Naive thymus-derived CD8-positive, alpha-beta T cell (primary cell): ENCODE measurements at places on chromosomes 7 and 10.

GRCh38 chr10:119199231-119199992 lies 8.0 kb upstream of the GRK5 start:
- DNase-seq, result peak; percentile 61

DNA sequence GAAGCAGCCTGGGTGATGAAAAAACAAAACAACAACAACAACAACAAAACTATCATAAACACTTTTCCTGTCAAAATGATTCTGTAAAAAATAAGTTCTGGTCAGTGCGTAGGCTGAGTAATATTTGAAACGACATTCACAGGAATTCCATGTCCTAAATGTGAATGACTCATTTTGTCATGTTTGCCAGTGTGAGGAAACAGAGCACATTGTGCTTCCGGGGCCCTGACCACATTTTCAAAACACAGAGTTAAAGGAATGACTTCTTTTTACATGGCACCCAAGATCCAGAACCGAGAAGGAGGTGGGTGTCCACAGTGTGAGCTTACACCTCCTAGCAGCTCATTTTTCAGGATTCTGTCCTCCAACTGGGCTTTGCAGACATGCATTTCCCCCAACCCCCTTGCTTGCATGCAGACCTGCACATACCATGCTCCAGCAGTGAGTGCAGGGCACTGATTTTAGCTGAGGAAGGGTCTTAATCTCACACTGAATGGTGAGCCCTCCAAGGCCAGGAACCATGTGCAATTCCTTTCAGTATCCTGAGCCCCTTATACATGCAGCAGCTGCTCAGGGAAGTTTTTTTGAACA lies 3.0 kb downstream of the CLRN3 start:
- DNase-seq, result no peak

DNA sequence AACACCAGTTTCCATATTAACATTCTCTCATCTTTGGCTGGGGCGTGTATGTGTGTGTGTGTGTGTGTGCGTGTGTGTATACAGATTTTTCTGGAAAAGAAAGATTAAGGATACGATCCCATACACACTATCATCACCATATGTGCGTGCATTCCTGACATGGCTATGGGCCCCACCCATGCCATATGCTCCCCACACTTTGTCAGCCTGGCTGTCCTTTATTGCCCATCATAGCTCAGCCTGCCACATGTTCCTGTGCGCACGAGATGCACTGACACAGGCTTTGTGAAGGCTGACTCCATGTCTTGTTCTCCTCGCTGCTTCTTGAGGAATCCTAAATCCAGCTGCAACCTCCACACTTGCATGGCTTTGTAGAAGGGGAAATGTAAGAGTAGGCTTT lies 984.1 kb downstream of the LRMDA start:
- DNase-seq, result no peak

DNA sequence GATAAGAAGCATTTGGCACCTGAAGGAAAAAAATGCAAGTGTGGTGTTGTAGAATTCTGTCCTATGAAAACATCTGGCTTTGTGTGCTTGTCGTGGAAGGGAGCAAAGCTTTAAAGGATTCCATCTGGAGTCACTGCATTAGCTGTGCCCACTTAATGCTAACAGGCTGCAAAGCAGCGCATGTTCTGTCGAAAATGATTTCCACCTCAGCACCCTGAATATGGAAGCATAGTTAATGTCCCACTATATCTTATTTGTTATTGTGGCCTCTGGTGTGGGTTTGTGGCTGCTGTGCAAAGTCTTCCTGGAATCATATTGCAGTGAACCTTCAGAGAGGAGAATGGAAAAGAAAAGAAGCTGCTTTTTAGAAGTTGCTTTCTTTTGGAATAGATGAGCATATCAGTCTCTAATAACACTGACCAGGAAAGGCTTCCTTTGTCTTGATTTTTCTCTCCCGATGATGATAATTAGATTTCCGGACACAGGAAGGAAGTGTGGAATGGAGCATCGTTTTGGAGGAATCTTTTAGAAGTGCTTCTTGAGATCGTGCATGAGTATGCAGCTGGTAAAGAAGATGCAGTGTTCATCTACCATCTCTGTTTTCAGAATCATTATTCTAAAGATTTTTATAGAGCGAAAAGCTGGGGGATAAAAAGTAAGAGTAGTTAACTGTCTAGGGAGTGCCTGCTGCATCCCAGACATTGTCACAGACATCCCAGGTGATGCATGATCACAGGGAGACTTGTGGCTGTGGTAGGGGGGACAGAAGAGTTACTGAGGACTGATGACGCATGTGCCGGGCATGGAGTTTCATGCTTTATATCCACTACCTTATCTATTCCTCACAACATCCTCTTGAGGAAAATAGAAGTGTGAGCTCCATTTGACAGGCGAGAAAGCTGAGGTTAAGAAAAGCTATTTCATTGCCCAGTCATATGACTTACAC lies 54.6 kb downstream of the TEX36 start:
- DNase-seq, result no peak
